ENCODE measurements at places on chromosomes 2 and 18.

DNA sequence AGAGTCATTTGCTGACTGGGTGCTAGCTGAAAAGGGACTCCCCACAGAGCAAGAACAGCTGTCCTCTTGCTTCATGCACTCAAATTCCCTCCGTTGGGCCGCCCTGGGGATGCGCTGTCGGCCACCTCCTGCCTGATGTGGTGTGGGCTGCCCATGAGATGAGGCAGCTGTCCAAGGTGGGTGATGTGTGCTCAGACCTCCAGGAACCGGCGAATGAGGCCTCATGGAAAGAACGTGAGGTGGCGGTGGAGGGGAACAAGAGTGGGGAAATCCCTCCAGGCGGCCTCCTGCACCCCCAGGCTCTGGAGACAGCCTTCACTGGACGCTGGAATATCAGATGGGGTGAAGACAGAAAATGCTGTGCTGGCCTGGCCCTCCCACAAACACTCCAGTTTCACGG is 79.8 kb downstream of the LONRF2 start:
- DNase-seq: no peak

- DNase-seq: no peak
These were observed 120.0 kb upstream of the RBMS1 start for GRCh38 chr2:160613466-160614153.

- no peak for DNase-seq
These were observed 414.0 kb upstream of the KLHL29 start for GRCh38 chr2:22970991-22971390.

DNA sequence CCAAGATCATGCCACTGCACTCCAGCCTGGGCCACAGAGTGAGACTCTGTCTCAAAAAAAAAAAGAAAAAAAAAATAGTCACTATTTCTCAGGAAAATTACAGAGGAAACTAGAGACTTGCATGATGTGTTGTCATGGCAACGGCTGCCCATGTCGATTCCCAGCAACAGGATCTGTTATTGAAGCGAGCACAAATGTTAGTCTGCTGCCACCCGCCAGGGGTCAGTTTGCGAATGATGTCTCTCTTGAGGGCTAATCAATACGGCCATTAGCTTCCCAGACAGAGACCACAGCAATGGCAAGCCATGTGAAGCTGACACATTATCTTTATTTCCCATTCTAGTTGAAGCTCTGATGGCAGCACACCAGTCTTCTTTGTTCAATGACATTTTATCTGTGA is 32.4 kb upstream of the ACYP2 start:
- DNase-seq: no peak

- DNase-seq: no peak
These were observed 50.1 kb downstream of the RNF144A start for GRCh38 chr2:6967301-6967700.

GRCh38 chr2:135664623-135665068 is 77.0 kb upstream of the UBXN4 start:
- DNase-seq: no peak

- DNase-seq: no peak
These were observed 56.7 kb downstream of the LBH start for GRCh38 chr2:30287857-30288513.

- DNase-seq: no peak
These were observed 175.9 kb downstream of the DYSF start for GRCh38 chr2:71629273-71629672.

- DNase-seq: no peak
These were observed 110.3 kb downstream of the PXDN start for GRCh38 chr2:1633936-1634587.

DNA sequence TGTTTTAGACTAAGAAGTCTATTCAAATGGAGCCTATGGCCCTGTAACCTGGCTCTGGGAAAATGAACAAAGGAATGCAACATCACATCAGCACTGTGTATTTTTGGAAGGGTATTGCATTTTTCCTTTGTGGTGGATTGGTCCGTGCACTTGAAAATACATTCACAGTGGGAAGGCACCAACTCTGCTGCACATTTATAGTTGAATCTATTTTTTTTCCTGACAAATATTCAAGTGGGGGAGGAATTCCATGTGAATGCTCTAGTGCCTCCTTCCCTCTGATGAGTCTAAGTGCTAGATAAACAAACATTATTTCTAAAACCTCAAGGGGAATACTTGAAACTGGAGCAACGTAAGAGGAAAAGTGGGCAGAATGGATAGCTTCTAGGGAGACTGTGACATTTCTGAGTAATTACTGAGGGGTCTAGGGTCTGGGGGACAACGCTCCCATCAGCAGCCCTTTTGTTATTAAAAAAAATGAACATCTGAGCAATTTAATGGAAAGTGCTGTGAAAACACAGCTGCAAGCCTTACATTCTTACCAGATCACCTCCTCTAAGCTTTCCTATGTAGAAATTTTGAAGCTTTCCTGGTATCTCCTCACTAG is 208.2 kb downstream of the SLC8A1 start:
- no peak for DNase-seq

- DNase-seq: no peak
These were observed 3.3 kb upstream of the HJURP start for GRCh38 chr2:233857511-233858141.

- DNase-seq: no peak
These were observed 13.0 kb upstream of the ARHGAP25 start for GRCh38 chr2:68721482-68722101.

GRCh38 chr18:62663731-62664336 is 51.5 kb upstream of the PHLPP1 start:
- no peak for DNase-seq

- no peak for DNase-seq
These were observed 12.2 kb downstream of the ZFP36L2 start for GRCh38 chr2:43214253-43214652.

DNA sequence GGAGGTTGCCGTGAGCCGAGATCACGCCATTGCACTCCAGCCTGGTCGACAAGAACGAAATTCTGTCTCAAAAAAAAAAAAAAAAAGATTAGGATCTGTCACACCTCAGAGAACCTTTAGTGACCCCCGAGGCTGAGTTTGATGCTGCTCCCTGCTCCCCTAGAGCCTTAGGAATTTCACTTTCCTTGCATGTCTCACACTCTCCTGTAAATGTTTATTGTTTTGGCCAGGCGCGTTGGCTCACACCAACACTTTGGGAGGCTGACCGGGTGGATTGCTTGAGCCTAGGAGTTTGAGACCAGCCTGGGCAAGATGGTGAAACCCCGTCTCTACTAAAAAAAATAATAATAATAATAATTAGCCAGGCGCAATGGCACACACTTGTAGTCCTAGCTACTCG is 31.5 kb downstream of the SRSF7 start:
- no peak for DNase-seq

DNA sequence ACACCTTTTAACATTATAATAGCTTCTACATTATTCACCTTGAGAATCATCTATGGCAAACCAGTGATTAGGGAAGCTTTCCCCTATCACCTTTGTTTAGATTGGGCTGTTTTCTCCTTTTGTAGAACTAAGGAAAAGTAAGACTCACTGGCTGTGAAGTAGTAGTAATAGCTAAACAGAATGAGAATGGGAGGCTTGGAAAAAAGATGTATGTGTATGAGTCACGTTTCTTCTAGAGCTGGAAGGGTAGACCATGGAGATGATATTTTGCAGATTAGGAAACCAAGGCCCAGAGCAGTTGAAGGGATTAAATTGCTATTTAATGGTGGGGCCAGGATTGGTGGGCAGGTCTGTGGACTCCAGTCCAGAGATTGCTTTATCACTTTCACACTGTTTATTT is 214.5 kb downstream of the MCFD2 start:
- no peak for DNase-seq

DNA sequence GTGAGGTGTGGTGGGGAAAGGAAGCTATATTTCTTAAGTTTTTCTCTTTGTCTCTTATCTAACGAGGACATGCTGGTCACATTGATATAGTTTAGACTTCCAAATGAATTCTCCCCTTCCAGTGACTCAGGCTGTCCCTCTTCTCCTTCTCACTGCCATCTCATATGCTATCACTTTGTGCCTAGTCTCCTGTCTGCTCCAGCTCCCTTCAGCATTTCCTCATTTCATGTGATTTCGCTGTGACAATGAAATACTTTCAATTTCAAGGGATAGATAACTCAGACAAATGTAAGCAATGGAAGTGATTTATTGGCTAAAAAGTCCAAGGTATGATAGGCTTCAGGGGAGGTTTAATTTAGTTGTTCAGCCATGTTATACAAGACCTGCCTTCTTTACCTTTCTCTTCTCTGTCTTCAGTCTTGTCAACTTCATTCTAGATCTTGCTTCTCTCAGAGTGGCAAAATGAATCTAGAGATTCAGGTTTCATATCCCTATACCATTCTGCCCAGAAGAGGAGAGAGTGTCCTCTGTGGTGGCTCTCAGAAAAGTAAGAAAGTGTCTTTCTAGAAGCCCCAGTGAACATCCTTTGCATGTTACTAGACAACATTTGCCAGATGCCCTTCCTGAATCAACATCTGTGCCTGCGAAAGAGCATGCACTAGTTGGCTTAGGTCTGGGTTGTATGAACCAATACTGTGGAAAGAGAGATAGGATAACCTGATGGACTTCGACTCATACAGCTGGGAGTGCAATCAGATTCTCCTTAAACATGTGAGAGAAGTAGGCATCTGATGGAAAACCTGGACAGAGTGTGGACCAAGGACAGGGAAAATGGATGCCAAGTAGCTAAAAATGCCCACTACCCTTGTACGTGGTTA is 29.9 kb upstream of the GPR155 start:
- no peak for DNase-seq

- DNase-seq: no peak
These were observed 93.9 kb upstream of the LGALSL start for GRCh38 chr2:64359892-64360657.

DNA sequence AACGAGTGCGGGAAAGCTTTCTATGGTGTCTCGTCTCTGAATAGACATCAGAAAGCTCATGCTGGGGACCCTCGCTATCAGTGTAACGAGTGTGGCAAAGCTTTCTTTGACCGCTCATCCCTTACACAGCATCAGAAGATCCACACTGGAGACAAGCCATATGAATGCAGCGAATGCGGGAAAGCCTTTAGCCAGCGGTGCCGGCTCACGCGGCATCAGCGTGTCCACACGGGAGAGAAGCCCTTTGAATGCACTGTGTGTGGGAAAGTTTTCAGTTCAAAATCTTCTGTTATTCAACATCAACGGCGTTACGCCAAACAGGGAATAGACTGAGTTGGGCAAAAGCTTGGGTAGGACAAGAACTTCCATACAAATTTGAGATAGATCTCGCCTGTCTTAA is 16.2 kb downstream of the ZNF2 start:
- DNase-seq: no peak

DNA sequence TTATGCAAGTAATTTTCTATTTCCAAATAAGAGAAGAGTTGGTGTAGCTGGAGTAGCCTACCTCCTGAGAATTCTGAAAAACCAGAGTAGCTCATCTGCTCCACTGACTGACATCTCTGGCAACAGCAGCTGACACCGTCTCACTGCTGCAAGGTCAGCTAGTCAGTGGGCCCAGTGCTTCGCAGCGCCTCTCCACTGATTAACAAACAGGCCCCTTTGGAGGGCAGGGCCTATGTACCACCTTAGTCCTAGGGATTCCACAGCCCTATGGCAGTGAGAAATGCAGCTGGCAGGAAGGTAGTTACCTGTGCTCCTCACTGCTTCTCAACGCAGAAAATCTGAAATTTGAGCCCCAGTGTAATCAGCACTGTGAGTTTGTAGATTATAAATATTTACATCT is 97.5 kb downstream of the DLGAP1 start:
- DNase-seq: no peak

GRCh38 chr2:17615728-17616351 is 75.3 kb downstream of the VSNL1 start:
- no peak for DNase-seq

Measured in cerebellar nuclear complex (tissue), 1 donor.